Caki2 (cell line): ENCODE measurements at places on chromosomes 7 and 10. TPM values are rescaled to one million over a fixed set of nuclear protein-coding genes. Genes with fewer than 3 reads are reported as not detected.

CACNA2D1 gene
- total RNA-seq, result 2.5 and 5.8 TPM in 2 replicates

CPXM2 gene
- not detected in 2 replicates for total RNA-seq

MSS51 gene
- 0.41 TPM in 1 of 2 replicates, not detected in the other for total RNA-seq

PRKG1 gene
- not detected in 2 replicates for total RNA-seq

DNAJB12 gene
- total RNA-seq, result 17.5 and 26.9 TPM in 2 replicates

CTAGE8 gene
- total RNA-seq, result 1.3 TPM in 1 of 2 replicates, not detected in the other

CYP3A4 gene
- total RNA-seq, result not detected in 2 replicates

OR9A2 gene
- not detected in 2 replicates for total RNA-seq

GRM3 gene
- total RNA-seq, result not detected in 2 replicates

CALHM1 gene
- total RNA-seq, result not detected in 2 replicates

MRLN gene
- total RNA-seq, result not detected in 2 replicates

CHAT gene
- total RNA-seq, result not detected in 2 replicates

TMEM196 gene
- total RNA-seq, result not detected in 2 replicates

CRTAC1 gene
- total RNA-seq, result not detected in 2 replicates

VWDE gene
- total RNA-seq, result 3.8 and 4.1 TPM in 2 replicates

GNGT1 gene
- total RNA-seq, result not detected in 2 replicates

SSMEM1 gene
- total RNA-seq, result not detected in 2 replicates

OR2A12 gene
- total RNA-seq, result not detected in 2 replicates

FAM241B gene
- total RNA-seq, result 14.2 and 21.6 TPM in 2 replicates

RHBDD2 gene
- total RNA-seq, result 19.8 and 21.8 TPM in 2 replicates

DGKB gene
- total RNA-seq, result not detected in 2 replicates

ASB4 gene
- total RNA-seq, result not detected in 2 replicates

BTBD16 gene
- total RNA-seq, result 0.14 and 0.88 TPM in 2 replicates

RBM20 gene
- 7.2 and 7.7 TPM in 2 replicates for total RNA-seq
